ENCODE measurements at places on chromosomes 12 and 14.

- no peak overlapping the region for H3K4me3 ChIP-seq
- no peaks in the 10 kb centered on the region for H3K36me3 ChIP-seq
- no peak for DNase-seq
- no peaks in the 10 kb centered on the region for H3K4me1 ChIP-seq
- peaks cover 5% of the 10 kb centered on the region for H3K27me3 ChIP-seq
- H3K27ac ChIP-seq, result no peak overlapping the region
Measured at GRCh38 chr14:87756661-87757060, 236.3 kb downstream of the GALC start.

DNA sequence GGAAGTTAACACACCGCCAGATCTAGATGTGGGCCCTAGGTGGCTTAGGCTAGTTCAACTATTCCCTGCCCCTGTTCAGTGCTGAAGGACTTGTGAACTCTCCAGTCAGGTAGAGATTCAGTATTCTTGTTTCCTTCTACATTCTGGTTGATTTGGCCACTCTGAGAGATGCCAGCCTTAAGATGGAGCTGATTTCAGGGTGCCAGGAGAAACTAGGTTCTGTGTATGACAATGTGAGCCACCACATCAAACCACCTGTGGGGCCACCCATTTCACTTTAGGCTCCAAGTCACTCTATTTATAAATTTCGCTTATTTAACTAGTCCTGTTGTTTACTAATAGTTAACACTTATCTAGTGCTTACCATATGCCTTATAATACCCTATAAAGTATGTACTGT, 26.0 kb downstream of the FRMD6 start:
- no peak overlapping the region for H3K4me3 ChIP-seq
- no peak for DNase-seq
- no peaks in the 10 kb centered on the region for H3K36me3 ChIP-seq
- H3K27ac ChIP-seq, result no peak overlapping the region

GRCh38 chr14:79543348-79543747, 668.0 kb downstream of the DIO2 start:
- DNase-seq, result no peak
- H3K4me3 ChIP-seq, result no peak overlapping the region
- H3K27me3 ChIP-seq, result no peaks in the 10 kb centered on the region
- no peaks in the 10 kb centered on the region for H3K36me3 ChIP-seq

DNA sequence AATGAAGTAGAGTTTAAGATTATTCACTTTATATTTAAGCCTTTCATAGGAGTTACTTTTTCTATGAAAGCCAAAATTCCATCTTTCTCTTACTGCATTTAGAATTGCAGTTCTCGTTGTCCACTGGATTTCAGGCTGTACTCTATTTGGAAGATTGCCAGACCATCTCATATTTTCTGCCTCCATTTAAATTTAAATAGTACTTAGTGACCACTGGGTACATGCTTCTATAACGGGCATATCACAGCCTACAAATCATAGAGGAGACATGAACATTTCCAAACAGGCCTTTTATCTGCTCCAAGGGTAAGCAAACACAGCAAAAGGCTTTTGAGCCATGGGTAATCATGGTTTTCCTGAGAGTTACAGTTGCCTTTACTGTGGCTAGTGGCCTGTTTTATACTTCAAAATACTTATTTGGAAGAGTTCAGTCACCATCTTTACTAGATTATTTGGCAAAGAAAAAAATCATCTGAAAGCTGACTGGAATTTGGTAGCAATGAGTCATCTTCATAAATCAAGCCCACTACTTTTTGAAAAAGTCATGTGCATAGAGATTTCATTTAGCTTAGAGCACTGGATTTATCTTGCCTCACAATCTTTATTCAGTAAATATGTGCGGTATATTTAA, 15.7 kb downstream of the ANO6 start:
- peak overlapping the region; percentile 74 for H3K27ac ChIP-seq
- peaks cover 21% of the 10 kb centered on the region for H3K4me1 ChIP-seq
- no peaks in the 10 kb centered on the region for H3K27me3 ChIP-seq

GRCh38 chr12:30913323-30913722, 13.2 kb upstream of the TSPAN11 start:
- H3K4me3 ChIP-seq, result no peak overlapping the region
- no peaks in the 10 kb centered on the region for H3K36me3 ChIP-seq
- H3K27me3 ChIP-seq, result peaks cover 8% of the 10 kb centered on the region
- H3K27ac ChIP-seq, result no peak overlapping the region
- no peaks in the 10 kb centered on the region for H3K4me1 ChIP-seq

- peak overlapping the region; percentile 100 for H3K27ac ChIP-seq
- H3K4me1 ChIP-seq, result peaks cover 39% of the 10 kb centered on the region
- DNase-seq, result peak; percentile 49
- peaks cover 6% of the 10 kb centered on the region for H3K36me3 ChIP-seq
Measured at GRCh38 chr12:56220611-56221231, 1.0 kb downstream of the RNF41 start.

DNA sequence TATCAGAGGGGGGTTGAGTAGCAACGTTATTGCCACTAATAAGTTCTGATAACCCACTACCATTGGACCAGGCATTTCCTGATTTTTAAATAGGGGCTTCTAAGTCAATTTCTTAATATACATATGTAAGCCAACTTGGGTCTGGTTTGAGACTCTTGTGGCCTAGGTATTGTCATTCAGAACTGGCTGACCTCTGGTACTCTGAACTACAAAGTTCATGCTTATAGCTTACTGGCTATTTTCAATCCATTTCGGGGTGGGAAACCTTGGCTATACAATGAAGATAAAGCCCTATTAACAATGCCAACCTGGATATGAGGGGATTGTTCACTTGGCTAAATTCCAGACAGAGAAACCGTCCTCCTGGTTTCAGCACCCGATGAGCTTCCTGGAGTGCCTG, 8.7 kb downstream of the DYNLL1 start:
- no peak for DNase-seq
- H3K27ac ChIP-seq, result no peak overlapping the region
- no peak overlapping the region for H3K4me3 ChIP-seq
- H3K36me3 ChIP-seq, result peaks cover 22% of the 10 kb centered on the region

GRCh38 chr12:122022393-122023338, 982 bp downstream of the BCL7A start:
- peak overlapping the region; percentile 68 for H3K27ac ChIP-seq
- peaks cover 9% of the 10 kb centered on the region for H3K27me3 ChIP-seq
- peaks cover 6% of the 10 kb centered on the region for H3K36me3 ChIP-seq
- peak overlapping the region; percentile 81 for H3K4me3 ChIP-seq
- DNase-seq, result no peak

- peaks cover 5% of the 10 kb centered on the region for H3K4me1 ChIP-seq
- H3K27me3 ChIP-seq, result no peaks in the 10 kb centered on the region
- H3K36me3 ChIP-seq, result peaks cover 4% of the 10 kb centered on the region
Measured at GRCh38 chr14:24058260-24058950, 6.6 kb downstream of the CARMIL3 start.

DNA sequence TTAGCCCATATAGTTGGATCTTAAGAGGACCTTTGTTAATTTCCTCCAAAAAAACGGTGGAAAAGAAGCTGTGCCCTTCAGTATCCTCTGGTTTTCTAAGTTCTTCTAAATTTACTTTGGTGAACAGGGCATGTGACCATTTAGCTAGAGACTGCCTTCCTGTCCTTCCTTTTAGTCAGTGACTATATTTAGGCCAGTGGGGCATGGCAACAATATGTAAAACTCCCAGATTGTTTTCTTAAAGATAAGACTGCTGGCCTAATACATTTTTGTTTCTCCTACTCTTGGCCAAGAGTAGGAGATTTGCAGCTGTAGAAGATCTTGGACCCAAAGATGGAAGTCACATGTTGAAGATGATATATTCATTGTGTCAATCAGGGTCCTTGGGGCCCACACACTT, 325.1 kb upstream of the DCN start:
- no peak for DNase-seq
- no peaks in the 10 kb centered on the region for H3K4me1 ChIP-seq
- H3K27me3 ChIP-seq, result peaks cover 5% of the 10 kb centered on the region
- no peak overlapping the region for H3K27ac ChIP-seq

DNA sequence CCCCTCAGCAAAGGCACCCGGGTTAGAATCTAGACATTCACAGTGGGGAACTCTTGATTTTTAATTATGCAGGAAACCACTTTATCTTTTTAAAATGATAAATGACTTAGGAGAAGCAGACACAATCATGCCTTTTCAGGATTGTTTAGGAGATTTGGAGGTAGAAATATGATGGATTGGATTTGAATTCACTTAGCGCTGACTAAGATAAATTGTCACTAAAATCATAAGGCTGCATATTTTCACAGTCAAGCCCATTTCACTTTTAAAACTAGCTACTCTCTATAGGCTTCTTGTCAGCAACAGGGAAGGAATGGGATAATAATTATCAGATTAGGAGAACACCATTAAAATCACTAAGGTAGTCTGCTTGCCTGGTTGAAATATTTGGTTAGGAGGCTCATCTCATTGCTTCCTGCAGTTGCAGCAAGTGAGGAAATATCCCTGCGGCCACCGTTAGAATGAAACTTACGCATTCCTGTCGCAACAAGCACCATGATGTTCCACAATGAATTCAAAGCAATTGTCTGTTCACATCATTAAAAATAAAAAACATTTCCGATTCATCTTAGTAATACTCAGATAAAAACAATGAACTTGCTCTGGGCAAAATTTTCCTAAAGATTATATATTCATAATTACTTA, 31.9 kb downstream of the DACT1 start:
- no peak overlapping the region for H3K4me3 ChIP-seq
- no peaks in the 10 kb centered on the region for H3K36me3 ChIP-seq
- peaks cover 2% of the 10 kb centered on the region for H3K27me3 ChIP-seq
- H3K4me1 ChIP-seq, result no peaks in the 10 kb centered on the region
- no peak for DNase-seq

DNA sequence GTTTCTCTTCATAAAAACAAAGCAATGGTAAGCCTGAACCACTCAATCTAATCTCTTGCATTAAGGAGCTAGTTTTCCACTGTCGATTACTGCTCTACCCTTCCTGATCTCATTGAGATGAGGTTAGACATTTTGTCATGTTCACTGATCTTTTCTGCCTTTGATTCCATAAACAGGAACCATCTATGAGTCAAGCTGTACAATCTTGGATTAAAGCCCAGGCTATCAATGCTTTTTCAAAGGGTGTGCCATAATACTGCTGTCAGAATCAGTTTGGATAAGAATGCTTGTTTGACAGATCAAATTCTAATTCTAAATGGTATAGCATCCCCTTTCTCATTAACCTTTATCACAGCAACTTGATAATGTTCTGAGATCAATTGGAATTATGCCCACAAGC, 16.1 kb downstream of the GRIP1 start:
- peaks cover 15% of the 10 kb centered on the region for H3K4me1 ChIP-seq
- peak overlapping the region; percentile 8 for H3K4me3 ChIP-seq
- no peak overlapping the region for H3K27ac ChIP-seq
- no peak for DNase-seq
- peaks cover 3% of the 10 kb centered on the region for H3K36me3 ChIP-seq

DNA sequence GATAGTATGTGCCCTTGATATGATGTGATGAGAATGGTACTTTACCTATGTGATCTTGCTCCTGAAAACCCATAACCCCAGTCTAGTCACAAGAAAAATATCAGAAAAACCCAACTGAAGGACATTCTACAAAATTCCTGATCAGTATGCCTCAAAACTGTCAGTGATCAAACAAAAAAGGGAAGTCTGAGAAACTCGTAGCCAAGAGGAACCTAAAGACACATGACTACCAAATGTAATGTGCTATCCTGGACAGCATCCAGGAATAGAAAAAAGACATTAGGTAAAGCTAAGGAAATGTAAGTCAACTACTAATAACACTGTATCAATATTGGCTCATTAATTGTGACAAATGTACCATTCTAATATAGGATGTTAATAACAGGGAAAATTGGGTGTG, 4.1 kb upstream of the WIF1 start:
- DNase-seq, result no peak
- H3K36me3 ChIP-seq, result no peaks in the 10 kb centered on the region
- peaks cover 11% of the 10 kb centered on the region for H3K27me3 ChIP-seq
- H3K4me3 ChIP-seq, result no peak overlapping the region

DNA sequence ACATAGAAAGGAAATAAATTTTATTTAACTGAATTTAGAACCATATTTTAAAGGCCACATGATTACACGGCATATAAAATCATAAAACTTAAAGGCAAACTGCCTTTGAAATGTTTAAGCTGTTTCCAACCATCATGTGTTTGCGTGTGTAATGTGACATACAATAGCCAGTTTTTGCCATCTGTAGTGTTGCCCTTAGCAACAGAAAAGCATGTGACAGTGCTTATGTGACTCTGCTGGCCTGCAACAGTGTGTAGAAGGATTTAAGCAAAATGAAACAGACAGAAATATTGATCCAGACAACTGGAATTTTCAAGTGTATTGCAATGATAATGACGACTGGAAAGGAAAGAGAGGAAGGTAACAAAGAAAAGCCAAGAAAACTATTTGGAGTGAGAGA, 49.5 kb downstream of the TSPAN19 start:
- H3K36me3 ChIP-seq, result no peaks in the 10 kb centered on the region
- no peak overlapping the region for H3K4me3 ChIP-seq
- no peak for DNase-seq
- no peaks in the 10 kb centered on the region for H3K27me3 ChIP-seq
- no peaks in the 10 kb centered on the region for H3K4me1 ChIP-seq
- no peak overlapping the region for H3K27ac ChIP-seq
